ENCODE measurements at places on chromosomes 6 and 20. TPM values are rescaled to one million over a fixed set of nuclear protein-coding genes. Genes with fewer than 3 reads are reported as not detected.

DNA sequence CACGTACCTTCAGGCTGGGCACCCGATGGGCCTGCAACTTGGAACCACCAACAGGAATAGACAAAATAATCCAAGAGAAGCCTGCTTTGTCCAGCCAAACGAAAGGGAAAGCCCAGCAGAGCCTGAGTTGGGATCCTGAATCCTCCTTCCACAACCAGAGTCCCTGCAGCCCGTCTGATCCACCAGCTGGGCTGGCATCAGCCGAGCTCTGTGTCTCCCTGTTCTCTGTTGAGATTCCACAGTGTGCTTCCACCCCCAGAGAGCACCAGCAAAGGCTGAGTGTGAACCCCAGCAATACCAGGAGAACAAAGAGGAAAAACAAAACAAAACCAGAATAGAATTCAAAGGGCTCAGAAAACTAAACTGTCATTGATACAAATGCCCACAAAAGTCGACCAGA lies 104.2 kb upstream of the PRND start:
- no peak overlapping the region for H3K27ac ChIP-seq
- H3K4me3 ChIP-seq = no peak overlapping the region
- peaks cover 6% of the 10 kb centered on the region for H3K27me3 ChIP-seq
- no peaks in the 10 kb centered on the region for H3K36me3 ChIP-seq
- no peaks in the 10 kb centered on the region for H3K4me1 ChIP-seq

DNA sequence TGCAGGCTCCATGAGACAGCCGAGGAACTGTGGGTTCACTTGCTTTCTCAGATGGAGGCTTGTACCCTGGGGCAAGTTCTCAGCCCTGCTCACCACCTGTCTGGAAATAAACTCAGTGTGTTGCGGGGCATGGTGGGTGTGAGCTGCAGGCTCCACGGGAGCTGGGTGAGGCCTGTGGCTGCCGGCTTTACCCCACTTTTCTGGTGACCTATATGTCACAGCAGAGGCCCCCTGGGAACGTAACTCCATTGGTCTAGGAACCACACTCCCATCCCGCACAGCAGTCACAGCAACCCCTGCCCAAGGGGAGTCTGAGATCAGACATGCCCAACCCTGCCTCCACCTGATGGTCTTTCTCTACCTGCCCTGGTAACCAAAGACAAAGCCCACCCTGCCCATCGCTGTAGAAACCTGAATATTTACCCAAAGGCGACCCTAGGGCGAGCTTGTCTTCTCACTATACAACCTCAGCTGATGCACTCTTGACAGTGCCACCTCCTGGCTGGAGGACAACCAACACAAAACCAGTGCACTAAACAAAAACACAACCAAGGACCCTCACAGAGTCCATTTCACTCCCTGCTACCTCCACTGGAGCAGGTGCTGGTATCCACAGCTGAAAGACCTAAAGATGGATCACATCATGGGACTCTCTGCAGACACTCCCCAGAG lies 174.3 kb downstream of the PDE10A start:
- peaks cover 2% of the 10 kb centered on the region for H3K27me3 ChIP-seq
- H3K27ac ChIP-seq = no peak overlapping the region
- no peak for DNase-seq
- H3K4me1 ChIP-seq = no peaks in the 10 kb centered on the region

DNA sequence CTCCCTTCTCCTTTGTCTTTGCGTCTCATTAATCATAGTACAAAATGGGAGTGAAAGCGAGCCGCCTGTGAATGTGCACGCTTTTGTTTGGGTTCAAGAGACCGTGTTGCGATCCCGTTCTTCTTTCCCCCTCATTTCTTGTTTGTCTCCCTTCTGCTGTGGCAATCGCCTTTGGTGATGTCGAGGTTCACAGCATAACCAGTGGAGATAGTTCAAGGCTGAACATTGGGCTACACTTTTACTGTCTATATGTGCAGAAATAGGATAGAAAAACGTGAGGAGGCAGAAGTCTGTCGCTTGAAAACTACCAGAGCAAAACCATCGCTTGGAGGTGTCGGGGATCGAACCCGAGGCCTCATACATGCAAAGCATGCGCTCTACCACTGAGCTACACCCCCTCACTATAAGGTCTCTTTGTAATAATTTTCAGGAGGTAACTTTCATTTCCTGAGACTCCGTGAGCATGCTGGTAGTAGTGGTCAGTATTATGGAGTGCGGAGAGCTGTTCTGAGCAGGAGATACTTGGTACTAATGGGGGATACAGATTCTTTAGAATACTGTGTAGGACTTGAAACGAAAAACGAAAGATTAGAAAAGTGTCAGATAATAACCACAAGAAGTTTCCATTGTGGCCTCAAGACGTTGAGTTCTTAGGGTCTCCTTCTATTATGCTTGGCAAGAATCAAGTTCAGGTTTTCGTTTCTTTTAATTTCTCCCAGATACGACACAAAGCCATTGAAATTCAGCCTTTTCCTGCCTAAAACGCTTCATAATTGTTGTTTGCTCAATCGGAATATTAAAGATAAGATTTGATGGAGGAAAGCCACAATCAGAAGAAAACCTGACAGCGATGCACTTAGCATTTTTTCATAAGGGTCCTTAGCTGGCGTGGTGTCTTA lies 106.6 kb downstream of the TRIM27 start:
- peaks cover 14% of the 10 kb centered on the region for H3K4me1 ChIP-seq
- H3K27ac ChIP-seq = no peak overlapping the region
- peak; percentile 66 for DNase-seq
- H3K27me3 ChIP-seq = peaks cover 72% of the 10 kb centered on the region
- H3K36me3 ChIP-seq = peaks cover 7% of the 10 kb centered on the region

- peaks cover 52% of the 10 kb centered on the region for H3K4me1 ChIP-seq
- peaks cover 22% of the 10 kb centered on the region for H3K36me3 ChIP-seq
- no peaks in the 10 kb centered on the region for H3K27me3 ChIP-seq
- DNase-seq = no peak
- H3K27ac ChIP-seq = no peak overlapping the region
Observed at GRCh38 chr6:166420351-166420750, 37.6 kb upstream of the MPC1 start.

GRCh38 chr6:150145830-150146229 lies 3.0 kb downstream of the PPP1R14C start:
- H3K4me3 ChIP-seq = no peak overlapping the region
- H3K36me3 ChIP-seq = no peaks in the 10 kb centered on the region
- no peak overlapping the region for H3K27ac ChIP-seq
- no peak for DNase-seq
- peaks cover 69% of the 10 kb centered on the region for H3K27me3 ChIP-seq
- peaks cover 18% of the 10 kb centered on the region for H3K4me1 ChIP-seq

GRCh38 chr6:27505209-27506027 lies 32.5 kb upstream of the ZNF184 start:
- no peak overlapping the region for H3K27ac ChIP-seq
- DNase-seq = peak; percentile 73
- peaks cover 26% of the 10 kb centered on the region for H3K4me1 ChIP-seq
- peaks cover 2% of the 10 kb centered on the region for H3K36me3 ChIP-seq
- peak overlapping the region; percentile 16 for H3K4me3 ChIP-seq

- H3K36me3 ChIP-seq = peaks cover 2% of the 10 kb centered on the region
- H3K27ac ChIP-seq = no peak overlapping the region
- peaks cover 10% of the 10 kb centered on the region for H3K27me3 ChIP-seq
- DNase-seq = no peak
- no peak overlapping the region for H3K4me3 ChIP-seq
Observed at GRCh38 chr6:19994909-19995308, 157.7 kb downstream of the ID4 start.

GRCh38 chr6:92271091-92271490 lies 1148.3 kb downstream of the EPHA7 start:
- no peak overlapping the region for H3K27ac ChIP-seq
- H3K27me3 ChIP-seq = no peaks in the 10 kb centered on the region
- no peaks in the 10 kb centered on the region for H3K36me3 ChIP-seq
- H3K4me3 ChIP-seq = no peak overlapping the region

DNA sequence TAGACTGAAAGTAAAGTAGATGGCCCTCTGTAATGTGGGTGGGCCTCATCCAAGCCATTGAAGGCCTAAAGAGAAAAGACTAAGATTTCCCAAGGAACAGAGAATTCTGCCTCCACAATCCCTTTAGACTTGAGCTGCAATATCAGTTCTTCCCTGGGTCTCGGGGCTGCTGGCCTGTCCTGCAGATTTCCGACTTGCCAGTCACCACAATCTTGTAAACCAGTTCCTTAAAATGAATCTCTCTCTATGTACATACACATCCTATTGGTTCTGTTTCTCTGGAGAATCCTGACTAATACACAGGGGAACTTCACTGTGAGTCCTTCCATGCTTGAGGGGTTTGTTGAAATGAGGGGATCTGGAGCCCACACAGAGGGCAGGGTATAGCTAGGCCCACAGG lies 12.9 kb downstream of the CCDC170 start:
- DNase-seq = no peak
- no peak overlapping the region for H3K27ac ChIP-seq
- H3K27me3 ChIP-seq = no peaks in the 10 kb centered on the region
- H3K4me3 ChIP-seq = no peak overlapping the region
- no peaks in the 10 kb centered on the region for H3K36me3 ChIP-seq

DNA sequence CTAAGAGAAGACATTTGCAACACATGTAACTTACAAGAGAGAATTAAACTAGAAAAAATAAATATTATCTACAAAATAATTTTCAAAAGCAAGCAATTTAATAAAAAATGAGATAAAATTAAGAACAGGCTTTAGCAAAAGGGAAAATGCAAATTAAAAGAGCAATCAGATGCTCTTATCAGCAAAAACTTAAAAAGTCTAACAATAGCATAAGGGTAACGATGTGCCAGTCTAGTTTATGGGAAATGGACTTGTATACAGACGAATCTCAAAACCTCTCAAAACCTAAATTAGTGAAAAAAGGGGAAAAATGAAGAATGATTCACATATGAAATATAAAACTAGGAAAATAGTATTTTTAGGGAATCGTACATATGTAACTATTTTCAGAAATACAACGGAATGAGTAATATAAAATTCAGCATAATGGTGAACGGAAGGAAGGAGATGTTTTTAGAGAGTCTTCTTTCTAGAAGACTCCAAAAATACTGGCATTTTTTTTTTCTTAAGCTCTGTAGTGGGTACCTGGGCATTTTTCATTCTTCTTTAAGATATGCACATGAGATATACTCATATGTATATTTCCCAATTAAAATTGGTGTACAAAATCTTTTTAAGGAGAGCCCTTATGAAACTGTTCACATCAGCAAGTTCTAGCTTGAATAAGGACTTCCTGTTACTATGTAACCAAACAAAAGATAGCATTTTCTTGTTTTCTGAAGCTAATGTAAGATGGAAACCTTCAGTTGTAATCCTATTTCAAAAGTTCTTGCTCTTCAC lies 927 bp upstream of the MANEA start:
- DNase-seq = no peak
- peaks cover 41% of the 10 kb centered on the region for H3K4me1 ChIP-seq
- peak overlapping the region; percentile 95 for H3K27ac ChIP-seq

- no peak for DNase-seq
- H3K36me3 ChIP-seq = peaks cover 3% of the 10 kb centered on the region
- H3K4me3 ChIP-seq = no peak overlapping the region
- no peak overlapping the region for H3K27ac ChIP-seq
- peaks cover 9% of the 10 kb centered on the region for H3K4me1 ChIP-seq
Observed at GRCh38 chr6:159715166-159715565, 12.1 kb upstream of the WTAP start.

- H3K4me3 ChIP-seq = no peak overlapping the region
- H3K36me3 ChIP-seq = peaks cover 6% of the 10 kb centered on the region
- no peaks in the 10 kb centered on the region for H3K4me1 ChIP-seq
Observed at GRCh38 chr20:62096421-62097380, 25.6 kb upstream of the LSM14B start.

DNA sequence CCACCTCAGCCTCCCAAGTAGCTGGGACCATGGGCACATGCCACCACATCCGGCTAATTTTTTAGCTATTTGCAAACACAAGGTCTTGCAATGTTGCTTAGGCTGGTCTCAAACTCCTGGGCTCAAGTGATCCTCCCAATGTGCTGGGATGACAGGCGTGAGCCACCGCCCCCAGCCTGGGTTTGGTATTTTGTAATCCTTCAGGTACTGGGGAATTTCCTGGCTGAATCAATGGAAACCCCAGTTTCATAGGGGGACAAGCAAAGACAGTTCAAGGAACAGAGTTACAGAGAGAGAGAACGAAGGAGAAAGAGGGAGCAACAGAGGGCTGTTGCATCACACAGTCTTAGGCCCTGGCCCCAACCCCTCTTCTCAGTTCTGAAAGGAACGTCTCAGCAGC lies 35.7 kb downstream of the RAB44 start:
- H3K27me3 ChIP-seq = peaks cover 2% of the 10 kb centered on the region
- H3K4me3 ChIP-seq = no peak overlapping the region
- H3K27ac ChIP-seq = no peak overlapping the region

DNA sequence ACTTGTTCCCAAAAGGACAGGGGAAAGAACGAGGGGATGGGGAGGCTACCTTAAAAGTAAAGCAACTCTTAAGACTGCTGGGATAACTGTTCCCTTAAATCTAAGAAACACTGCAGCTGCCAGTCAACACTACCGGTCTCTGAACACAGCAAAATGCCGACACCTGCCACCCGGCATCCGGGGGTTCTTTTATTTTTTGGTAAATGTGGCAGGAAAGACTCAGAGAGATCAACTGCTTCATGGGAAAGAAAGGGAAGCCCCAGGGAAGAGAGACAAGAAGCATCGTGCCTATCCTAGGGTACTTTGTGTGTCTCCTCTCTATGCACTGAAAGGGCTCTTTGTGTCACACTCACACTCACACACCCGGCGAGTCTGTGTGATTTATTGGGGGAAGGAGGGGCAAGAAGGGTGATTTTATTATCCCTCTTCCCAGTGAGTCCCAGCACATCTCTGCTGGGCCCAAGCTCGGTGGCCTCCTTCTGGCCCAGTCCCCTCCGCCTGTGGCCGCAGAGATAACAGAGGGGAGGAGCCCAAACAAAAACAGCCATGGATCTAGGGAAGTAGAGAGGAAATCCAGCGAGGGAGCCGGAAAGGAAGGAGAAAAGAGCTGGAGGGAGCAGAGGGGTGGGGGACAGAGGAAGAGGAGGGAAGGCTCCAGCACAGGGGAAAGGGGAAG lies 1.4 kb downstream of the FYN start:
- H3K27ac ChIP-seq = peak overlapping the region; percentile 87
- H3K4me3 ChIP-seq = peak overlapping the region; percentile 98
- DNase-seq = peak; percentile 51
- peaks cover 47% of the 10 kb centered on the region for H3K36me3 ChIP-seq
- peaks cover 51% of the 10 kb centered on the region for H3K4me1 ChIP-seq

GRCh38 chr6:43297644-43298564 lies at the start of gene SLC22A7:
Gene SLC22A7, plus strand, starts transcription at chr6:43298260. Its CDS starts 99 bp downstream, at chr6:43298359.
- no peak for DNase-seq
- no peak within 1 kb of the TSS for H3K4me3 ChIP-seq
- H3K27me3 ChIP-seq = peaks cover 4% of the 10 kb centered on the region
- no peaks in the 10 kb centered on the region for H3K36me3 ChIP-seq
- H3K27ac ChIP-seq = no peak within 1 kb of the TSS

Gene MCM8
- total RNA-seq = 45.4 TPM

Gene NOL7
- 97.3 TPM for total RNA-seq

Gene ANKRD60
- total RNA-seq = not detected

Gene ALDH5A1
- 16.5 TPM for total RNA-seq

Gene ABHD16A
- 25.1 TPM for total RNA-seq

Gene ENPP5
- total RNA-seq = 0.23 TPM

Gene CYP24A1
- total RNA-seq = not detected

Gene COL11A2
- total RNA-seq = 2.0 TPM

Gene KIZ
- 15.2 TPM for total RNA-seq
